Sciatic nerve (tissue), 2 donors: ENCODE measurements at places on chromosomes 4 and X. TPM values are rescaled to one million over a fixed set of nuclear protein-coding genes. Genes with fewer than 3 reads are reported as not detected.

The DUX4 gene
- not detected for total RNA-seq

GRCh38 chr4:30720021-30720660 lies at the start of gene PCDH7:
PCDH7 (plus strand) TSS chr4:30720369; CDS start chr4:30721423, 1,054 bp downstream.
- DNase-seq: no peak

DNA sequence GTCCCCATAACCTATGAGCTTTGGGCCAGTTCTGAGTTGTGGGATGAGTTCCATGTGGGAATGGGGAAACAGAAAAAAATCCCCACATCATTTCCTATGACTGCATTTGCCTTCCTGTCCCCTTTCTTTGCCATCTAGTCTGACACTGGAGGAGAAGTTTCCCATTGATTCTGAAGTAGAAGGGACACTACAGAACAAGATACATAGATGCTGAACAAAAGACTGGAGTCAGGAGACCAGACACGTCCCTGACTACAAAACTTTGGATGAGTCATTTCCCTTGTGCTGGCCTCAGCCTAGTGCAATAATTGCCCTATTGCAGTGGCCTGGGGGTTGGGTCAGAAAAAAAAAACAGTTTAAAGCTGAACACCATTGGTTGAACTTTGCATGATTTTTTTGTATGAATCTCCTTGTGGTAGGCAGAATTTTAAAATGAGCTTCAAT lies 22.1 kb downstream of the BEX3 start:
- DNase-seq: no peak

The IL9R gene
- total RNA-seq: not detected

DNA sequence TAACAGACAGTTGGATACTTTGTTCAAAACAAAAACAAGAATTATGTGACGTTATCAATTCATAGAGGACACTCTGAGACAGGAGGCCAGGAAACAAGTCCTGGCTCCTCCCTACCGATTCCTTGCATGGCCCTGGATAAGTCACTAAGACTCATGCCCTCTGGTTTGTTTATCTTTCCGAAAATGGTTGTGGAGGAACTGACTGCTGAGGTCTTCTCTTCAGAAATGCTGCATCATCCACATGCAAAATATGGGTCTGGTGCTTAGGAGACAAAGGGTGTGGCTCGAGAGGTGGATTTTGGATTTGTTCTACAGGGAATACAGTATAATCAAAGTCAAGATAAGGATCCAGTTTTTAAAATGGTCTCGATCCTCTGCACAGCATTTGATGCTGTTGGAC lies 130.9 kb downstream of the RELL1 start:
- DNase-seq: no peak

The UGT2B11 gene
- total RNA-seq: not detected

The OTC gene
- total RNA-seq: 0.36 TPM

The TKTL2 gene
- 0.18 TPM for total RNA-seq
